ENCODE measurements at places on chromosomes 7 and 10.

DNA sequence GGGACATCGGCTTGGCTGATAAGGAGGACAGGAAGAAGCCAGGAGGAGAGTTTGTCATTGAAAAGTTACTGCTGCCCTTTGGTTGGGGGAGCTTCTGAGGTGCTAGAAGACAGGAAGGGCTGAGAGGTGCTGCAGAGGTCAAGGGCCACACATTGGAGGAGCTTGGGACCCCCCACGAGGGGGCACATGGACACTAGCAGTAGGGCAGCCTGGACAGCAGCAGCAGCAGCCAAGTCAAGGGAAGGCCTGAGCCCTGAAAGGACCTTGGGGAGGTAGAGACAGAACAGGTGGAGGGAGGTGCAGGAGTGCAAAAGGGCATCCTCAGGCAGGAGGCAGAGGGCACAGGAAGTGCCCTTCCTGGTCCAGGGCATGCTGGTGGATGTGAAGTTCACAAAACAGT lies 439.7 kb upstream of the IGFBP3 start:
- DNase-seq, result no peak
- H3K4me3 ChIP-seq, result no peak overlapping the region
- H3K27ac ChIP-seq, result no peak overlapping the region

DNA sequence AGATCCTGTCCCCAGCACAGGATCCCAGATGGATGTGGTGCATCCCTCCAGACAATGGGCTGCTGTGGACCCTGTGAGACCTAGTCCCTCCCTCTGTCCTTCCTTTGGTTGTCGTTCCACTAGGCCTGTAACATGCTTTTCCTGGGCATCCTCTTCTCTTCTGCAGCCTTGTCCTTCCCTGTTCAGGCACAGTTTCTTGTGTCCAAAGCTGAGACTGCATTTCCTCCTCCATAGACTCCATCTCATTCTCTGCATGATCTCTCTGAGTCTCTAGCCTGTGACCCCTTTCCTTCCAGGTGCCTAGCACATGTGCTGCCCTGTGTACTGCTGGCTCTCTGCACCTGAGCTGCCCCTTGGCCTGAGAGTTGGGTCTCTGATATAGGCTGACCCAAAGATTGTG lies 293.5 kb upstream of the IGFBP3 start:
- H3K27ac ChIP-seq, result no peak overlapping the region
- DNase-seq, result no peak
- no peak overlapping the region for H3K4me3 ChIP-seq
- no peaks in the 10 kb centered on the region for H3K36me3 ChIP-seq
- no peaks in the 10 kb centered on the region for H3K27me3 ChIP-seq
- no peaks in the 10 kb centered on the region for H3K4me1 ChIP-seq

- no peak for DNase-seq
- H3K4me1 ChIP-seq, result no peaks in the 10 kb centered on the region
Measured at GRCh38 chr10:33566001-33566400, 231.5 kb upstream of the NRP1 start.

- peak; percentile 33 for DNase-seq
- H3K36me3 ChIP-seq, result no peaks in the 10 kb centered on the region
- H3K27me3 ChIP-seq, result no peaks in the 10 kb centered on the region
- H3K4me3 ChIP-seq, result peak overlapping the region; percentile 31
Measured at GRCh38 chr10:29811751-29812427, 177.1 kb upstream of the SVIL start.

GRCh38 chr7:47375121-47375938 lies 206.6 kb downstream of the TNS3 start:
- no peak overlapping the region for H3K4me3 ChIP-seq
- H3K36me3 ChIP-seq, result no peaks in the 10 kb centered on the region
- peak; percentile 45 for DNase-seq
- peak overlapping the region; percentile 38 for H3K27ac ChIP-seq
- no peaks in the 10 kb centered on the region for H3K27me3 ChIP-seq

GRCh38 chr10:113880236-113880635 lies 25.8 kb downstream of the NHLRC2 start:
- peaks cover 63% of the 10 kb centered on the region for H3K36me3 ChIP-seq
- no peak for DNase-seq
- H3K4me3 ChIP-seq, result no peak overlapping the region

GRCh38 chr10:27153845-27154193 lies 365 bp downstream of the YME1L1 start:
- peak overlapping the region; percentile 86 for H3K4me3 ChIP-seq
- H3K27ac ChIP-seq, result peak overlapping the region; percentile 99
- H3K27me3 ChIP-seq, result no peaks in the 10 kb centered on the region
- peaks cover 15% of the 10 kb centered on the region for H3K4me1 ChIP-seq

DNA sequence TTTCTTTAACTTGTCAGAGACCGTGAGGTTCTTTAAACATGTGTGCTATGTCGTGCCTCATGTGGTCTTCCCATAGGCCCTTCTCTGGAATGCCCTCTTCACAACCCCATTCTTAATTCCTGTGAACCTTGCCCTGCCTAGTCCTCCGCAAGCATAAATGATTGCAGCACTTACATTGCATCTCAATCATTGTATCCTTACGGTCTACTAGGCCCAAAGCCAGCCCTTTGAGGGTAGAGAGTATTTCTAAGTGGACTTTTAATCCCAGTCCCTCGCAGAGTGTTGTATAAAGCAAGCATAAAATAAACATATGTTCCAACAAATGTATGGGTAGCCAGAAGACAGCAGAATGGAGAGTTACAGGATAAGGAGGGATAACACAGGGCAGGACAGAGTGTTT lies 92.1 kb upstream of the FAM133B start:
- no peak for DNase-seq
- H3K36me3 ChIP-seq, result no peaks in the 10 kb centered on the region
- H3K27ac ChIP-seq, result no peak overlapping the region
- no peak overlapping the region for H3K4me3 ChIP-seq
- H3K4me1 ChIP-seq, result no peaks in the 10 kb centered on the region

DNA sequence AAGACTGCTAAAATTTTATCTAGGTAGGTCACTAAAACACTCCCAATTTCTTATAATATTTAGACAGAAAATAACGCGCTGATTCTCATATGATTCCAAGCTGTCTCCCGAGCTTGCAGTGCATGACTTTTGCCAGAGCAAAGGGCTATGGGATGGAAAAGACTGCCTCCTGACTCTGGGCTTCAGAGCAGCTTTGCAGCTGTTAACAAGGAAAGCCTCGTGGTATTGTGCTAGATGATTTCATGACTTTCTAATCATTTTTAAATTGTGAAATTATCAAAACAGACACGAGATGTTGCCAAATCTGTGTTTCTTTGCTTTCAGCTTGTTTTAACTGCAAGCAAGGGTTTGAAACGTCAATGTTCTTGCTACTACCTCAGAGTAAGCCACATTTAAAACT lies 238.3 kb downstream of the AGMO start:
- no peaks in the 10 kb centered on the region for H3K27me3 ChIP-seq
- H3K4me3 ChIP-seq, result no peak overlapping the region
- H3K36me3 ChIP-seq, result no peaks in the 10 kb centered on the region
- H3K27ac ChIP-seq, result no peak overlapping the region
- DNase-seq, result no peak

GRCh38 chr7:47763063-47763974 lies 181.4 kb upstream of the TNS3 start:
- H3K4me1 ChIP-seq, result peaks cover 2% of the 10 kb centered on the region
- no peak overlapping the region for H3K4me3 ChIP-seq
- no peak for DNase-seq
- no peaks in the 10 kb centered on the region for H3K36me3 ChIP-seq
- no peak overlapping the region for H3K27ac ChIP-seq
- H3K27me3 ChIP-seq, result no peaks in the 10 kb centered on the region

GRCh38 chr7:22577470-22578001 lies 77.5 kb upstream of the STEAP1B start:
- H3K36me3 ChIP-seq, result no peaks in the 10 kb centered on the region
- no peaks in the 10 kb centered on the region for H3K27me3 ChIP-seq
- H3K27ac ChIP-seq, result peak overlapping the region; percentile 58
- H3K4me3 ChIP-seq, result no peak overlapping the region
- peaks cover 21% of the 10 kb centered on the region for H3K4me1 ChIP-seq
- no peak for DNase-seq

DNA sequence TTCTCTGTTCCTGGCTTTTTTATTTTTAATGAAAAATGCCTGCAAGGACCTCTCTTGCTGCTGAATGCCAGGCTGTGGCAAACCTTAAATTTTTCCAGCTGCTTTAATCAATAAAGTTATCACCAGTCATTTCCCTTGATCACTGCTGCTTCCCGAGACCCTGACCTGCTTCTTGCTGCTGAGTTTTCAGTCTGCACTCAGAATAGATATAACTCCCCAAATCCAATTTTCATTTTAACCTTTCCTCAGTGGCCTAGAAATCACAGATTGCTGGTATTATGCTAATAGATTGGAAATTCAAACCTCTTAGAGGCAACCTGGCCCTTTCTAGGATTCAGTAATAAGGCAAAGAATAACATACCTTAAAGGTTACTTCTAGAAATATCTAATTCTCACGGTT lies 43.7 kb downstream of the LHPP start:
- H3K4me1 ChIP-seq, result no peaks in the 10 kb centered on the region
- no peak overlapping the region for H3K4me3 ChIP-seq

DNA sequence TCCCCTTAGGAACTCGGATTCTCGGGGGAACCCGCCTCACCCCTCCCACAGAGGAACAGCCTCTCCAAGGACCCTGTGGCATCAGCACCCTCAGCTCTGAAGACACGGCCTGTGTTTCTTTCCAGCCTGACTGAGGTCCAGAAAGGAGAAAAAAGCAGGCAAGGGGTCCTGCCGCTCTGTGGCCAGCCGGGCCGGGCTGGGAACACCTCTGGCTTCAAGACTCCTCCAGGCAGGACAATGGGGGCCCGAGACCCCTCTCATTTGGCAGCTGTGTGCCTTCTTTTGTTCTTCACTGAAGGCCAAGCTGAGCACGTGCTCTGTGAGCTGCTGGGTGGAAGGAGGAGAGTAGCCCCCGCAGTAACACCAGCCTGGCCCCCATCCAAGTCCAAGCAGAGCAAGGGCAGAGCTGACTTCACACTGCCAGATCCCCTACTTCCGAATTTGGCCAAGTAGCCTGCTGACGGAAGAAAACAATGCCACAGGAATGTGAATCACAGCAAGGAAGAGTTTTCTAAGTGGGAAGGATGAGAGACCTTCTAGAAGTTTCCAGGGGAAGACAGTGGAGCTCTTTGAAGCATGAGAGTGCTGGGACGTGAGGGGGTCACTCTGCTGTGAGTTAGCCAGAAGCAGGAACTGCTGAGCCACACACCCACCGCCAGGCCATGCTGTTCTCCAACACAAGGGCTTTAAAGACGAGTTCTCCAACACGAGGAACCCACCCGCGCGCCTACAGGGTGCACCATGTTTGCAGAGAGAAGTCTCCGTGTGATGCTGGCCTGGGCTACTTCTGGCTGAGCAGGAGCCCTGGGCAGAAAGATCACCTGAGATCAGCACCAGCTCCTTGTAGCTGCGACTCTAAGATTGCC lies 3.1 kb downstream of the CNPY1 start:
- H3K4me1 ChIP-seq, result no peaks in the 10 kb centered on the region
- H3K36me3 ChIP-seq, result no peaks in the 10 kb centered on the region
- no peak overlapping the region for H3K27ac ChIP-seq
- H3K4me3 ChIP-seq, result no peak overlapping the region

DNA sequence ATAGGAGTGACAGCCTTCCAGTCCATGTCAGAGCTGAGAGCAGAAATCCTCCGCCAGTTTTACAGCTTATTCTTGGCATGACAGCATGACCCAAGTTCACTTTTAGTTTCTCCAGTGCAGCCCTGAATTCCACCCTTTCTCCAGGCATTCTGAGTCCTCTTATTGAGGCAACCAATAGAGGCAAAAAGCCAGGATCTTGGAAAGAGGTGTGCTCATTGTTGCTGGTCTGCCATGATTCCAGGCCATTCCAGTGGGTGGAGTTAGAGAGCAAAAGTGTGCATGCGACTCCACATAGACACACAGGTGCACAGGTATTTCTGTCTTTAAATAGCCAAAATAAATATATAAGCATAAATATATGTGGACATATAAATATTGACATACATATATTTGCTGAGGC lies 224.7 kb upstream of the ADARB2 start:
- H3K27ac ChIP-seq, result no peak overlapping the region
- no peak overlapping the region for H3K4me3 ChIP-seq
- no peaks in the 10 kb centered on the region for H3K27me3 ChIP-seq

DNA sequence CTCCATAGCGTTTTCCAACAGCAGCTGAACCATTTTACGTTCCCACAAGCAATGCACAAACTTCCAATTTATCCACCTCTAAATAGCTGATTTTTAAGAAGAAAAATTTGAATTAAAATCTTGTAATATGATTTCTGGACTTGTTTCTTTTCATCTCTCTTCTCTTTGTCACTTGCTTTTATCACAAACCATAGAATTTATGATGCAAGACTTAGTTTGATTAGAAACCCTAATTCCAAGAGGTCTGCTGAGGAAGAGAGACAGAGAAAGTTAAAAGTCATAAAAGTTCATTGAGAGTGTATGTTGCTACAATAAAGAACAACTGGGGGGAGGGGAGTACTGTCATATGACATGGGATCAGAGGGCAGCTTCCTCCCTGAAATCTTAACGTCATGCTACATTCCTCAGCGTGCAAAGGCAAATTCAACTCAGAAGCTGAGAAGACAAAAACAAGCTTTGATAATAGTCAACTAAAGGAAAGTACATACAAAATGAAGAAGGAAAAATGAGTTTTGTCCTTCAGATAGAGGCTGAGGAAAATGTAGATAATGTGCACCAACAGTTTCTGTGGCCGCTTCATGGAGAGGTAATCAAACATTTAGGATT lies 18.4 kb upstream of the CUBN start:
- H3K27me3 ChIP-seq, result no peaks in the 10 kb centered on the region
- no peak overlapping the region for H3K4me3 ChIP-seq
- H3K36me3 ChIP-seq, result no peaks in the 10 kb centered on the region
- no peaks in the 10 kb centered on the region for H3K4me1 ChIP-seq
- no peak overlapping the region for H3K27ac ChIP-seq

DNA sequence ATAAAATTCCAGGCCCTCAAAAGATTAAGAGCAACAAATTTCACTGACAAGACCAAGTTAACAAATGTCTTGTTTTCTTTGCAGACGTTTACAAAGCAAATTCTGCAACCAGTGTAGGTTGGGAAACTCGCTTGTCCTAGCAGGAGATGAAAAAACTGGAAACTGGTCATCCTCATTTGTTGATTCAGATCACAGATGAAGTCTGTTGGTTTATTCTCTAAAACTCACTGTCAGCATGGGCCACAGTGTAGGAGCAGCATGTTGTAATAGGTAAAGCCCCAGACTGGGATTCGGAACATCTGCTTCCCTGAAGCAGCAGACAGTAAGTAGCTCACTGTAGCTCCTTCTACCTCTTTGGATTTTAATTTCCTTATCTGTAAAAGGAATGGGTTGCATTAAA lies 31.5 kb downstream of the PANK1 start:
- H3K36me3 ChIP-seq, result peaks cover 30% of the 10 kb centered on the region
- H3K4me3 ChIP-seq, result no peak overlapping the region
- no peaks in the 10 kb centered on the region for H3K27me3 ChIP-seq
- no peak overlapping the region for H3K27ac ChIP-seq
- peaks cover 17% of the 10 kb centered on the region for H3K4me1 ChIP-seq
- no peak for DNase-seq

- H3K27me3 ChIP-seq, result peaks cover 27% of the 10 kb centered on the region
- H3K4me1 ChIP-seq, result peaks cover 6% of the 10 kb centered on the region
- H3K27ac ChIP-seq, result no peak overlapping the region
- no peak for DNase-seq
Measured at GRCh38 chr7:157278167-157278790, 58.5 kb upstream of the DNAJB6 start.
